Activated CD4-positive, alpha-beta T cell treated with anti-CD3 and anti-CD28 coated beads, Interleukin-10, Interleukin-2, amounts not matched to agents 100 ng/mL and 50 ng/mL, durations not matched to agents 16 hours and 8 hours (primary cell): ENCODE measurements at places on chromosomes 1 and 21.

DNA sequence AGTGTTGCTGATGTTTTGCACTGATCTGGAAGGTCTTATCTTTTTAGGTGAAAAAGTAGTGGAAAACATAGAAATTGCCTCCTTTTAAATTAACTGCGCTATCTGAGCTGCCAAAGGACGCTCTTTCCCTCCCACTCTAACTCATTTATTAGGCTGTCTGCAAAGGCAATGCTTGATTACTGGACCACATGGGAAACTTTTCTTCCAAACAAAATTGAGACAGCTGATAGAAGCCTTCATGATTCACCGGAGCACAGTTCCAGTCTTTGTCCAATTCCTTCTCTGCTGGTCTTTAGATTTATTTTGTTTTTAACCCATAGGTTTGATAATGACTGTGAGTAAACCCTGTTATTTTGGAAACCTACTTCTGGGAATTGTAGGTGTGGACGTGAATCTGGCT is 93.0 kb upstream of the RAVER2 start:
- no peak for DNase-seq

DNA sequence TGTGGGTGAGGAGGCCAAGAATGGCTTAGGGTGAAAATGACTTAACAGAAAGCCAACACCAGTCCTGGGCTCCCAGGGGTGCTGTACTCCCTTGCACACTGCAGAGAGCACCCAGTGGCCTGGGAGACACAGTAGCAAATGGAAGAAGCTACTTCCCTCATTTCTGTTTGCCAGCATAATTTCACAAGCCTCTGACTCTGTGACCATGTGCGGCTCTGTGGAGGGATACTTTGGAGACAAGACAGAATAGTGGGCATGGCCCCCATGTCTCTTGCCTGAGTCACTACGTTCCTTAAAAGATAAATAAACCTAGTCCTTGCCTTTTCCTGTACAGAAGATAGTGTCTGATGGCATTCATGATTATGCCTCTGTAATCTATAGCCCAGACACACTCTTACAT is 38.1 kb downstream of the TRIM62 start:
- no peak for DNase-seq

DNA sequence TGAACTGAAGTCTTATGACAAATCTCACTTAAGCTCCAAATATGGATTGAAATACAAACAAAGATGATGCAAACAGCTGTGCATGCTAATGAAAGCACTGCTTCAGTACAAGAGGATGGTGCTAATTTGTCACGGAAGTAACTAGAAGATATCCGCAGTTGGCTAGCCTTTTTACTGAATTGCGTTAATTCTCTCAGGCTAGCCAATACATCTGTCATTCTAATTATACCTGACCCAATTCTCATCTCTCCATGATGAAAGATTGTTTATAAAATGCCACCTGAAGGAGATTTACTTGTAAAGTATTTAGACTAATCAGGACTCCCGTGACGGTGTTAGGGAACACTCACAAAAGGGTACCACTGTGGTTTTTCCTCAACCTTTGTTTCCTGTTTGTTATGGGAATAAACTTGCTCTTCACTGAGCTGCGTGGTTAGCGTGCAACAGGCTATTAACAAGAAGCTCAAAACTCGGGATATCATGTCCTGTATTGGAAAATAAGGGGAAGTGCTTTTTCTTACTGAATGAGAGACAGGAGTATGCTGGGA is 162.5 kb downstream of the APP start:
- no peak for DNase-seq

DNA sequence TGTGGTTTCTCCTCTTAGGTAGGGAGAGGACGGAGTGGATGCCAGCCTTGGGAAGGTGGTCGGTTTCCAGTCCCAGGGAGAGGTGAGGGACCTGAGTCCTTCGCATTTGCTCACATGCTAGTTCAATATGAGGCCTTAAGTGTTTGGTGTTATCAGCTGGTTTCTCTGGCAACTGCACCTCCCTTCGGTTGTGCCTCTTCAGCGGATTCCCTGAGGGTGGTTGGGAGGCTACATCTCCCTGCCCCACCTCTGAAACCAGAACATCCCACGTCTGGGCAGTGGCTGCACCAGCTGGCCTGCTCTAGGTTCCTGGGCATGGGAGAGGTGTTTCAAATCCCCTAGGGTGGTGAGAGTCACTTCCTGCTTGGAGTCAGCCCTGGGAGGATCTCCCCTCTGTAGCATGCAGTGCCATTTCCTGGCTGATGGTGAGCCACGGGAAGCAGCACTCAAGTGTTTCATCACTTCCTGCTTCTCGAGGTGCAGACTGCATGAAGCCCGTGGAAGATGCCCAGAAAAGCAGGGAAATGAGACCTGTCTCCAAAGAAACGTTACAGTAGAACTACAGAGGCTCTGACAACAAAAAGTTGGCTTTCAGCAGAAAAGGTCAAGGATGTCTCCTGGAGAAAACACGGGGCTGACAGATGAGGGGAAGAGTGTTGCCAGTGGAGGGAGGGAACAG is 4.5 kb downstream of the TMEM125 start:
- peak; percentile 69 for DNase-seq

DNA sequence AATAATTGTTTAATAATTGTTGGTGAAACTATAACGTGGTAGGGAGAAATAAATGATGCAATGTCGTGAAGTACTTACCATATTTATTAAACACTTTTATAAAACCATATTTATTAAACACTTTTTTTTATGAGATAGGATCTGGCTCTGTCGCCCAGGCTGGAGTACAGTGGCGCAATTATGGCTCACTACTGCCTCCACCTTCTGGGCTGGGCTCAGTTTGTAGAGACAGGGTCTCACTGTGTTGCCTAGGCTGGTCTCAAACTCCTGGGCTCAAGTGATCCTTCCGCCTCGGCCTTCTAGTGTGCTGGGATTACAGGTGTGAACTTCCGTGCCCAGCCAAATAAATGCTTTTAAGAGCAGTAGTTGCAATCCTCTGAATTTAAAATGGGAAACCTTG is 76.0 kb upstream of the PGD start:
- DNase-seq: no peak

GRCh38 chr1:77121503-77121902 is 97.7 kb downstream of the PIGK start:
- DNase-seq: no peak

DNA sequence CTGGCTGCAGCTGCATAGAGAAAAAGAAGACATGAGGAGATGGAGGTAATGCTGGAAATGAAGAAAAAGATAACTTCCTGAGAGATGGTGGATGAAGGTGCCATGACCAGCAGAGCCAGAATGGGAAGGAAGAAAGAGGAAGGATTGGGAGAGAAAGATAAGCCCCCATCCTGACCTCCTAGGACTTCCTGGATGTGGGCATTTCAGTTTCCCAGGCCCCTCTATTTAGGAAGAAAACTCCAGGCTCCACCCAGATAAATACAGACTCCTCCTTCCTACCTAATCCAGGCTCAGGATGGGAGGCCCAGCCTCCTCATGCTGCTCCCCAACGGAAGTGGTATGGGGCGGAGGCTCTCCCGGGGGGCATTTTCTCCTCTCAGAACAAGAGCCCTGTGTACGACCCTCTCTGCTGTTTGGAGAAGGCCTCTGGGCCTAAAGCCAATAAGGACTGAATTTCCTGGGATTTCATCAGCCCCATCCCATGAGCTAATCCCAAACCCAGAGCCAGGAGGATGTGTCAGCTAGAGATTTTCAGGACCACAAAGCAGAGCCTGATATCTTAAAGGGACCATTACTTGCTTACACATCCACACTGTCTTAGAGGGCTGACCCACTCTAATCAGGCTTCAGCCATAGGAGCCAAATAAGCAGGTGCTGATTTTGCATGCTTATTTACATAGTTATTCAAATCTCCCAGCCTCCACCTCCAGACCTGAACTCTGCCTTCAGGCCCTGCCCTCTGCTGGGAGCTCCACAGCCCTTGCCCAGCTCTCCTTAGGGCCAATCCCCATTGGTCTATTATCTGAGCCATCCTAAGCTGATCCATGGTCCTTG is 5.1 kb upstream of the ARHGEF2 start:
- no peak for DNase-seq

GRCh38 chr1:228123505-228123904 is 14.4 kb upstream of the MRPL55 start:
- no peak for DNase-seq

- DNase-seq: no peak
These were observed 46.5 kb downstream of the LUZP1 start for GRCh38 chr1:23122023-23122748.

DNA sequence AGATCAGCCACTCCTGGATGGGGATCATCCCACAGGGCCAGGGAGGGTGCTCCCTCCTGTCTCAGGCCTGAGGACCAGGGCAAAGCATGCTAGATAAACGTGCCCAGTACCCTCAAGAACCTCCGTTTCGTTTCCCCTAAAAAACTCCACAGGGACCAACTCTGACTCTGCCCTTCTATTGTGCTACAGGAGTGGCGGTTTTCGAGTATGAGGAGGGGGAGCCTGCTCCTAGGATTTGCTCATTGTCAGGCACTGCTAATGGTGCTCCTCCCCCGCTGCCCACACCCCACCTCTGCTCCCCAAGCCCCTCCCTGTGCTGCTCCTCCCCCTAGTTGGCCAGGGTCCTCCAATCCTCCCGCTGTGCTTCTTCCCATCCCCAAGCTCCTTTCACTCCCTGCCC is 32.0 kb downstream of the PGBD5 start:
- DNase-seq: no peak

DNA sequence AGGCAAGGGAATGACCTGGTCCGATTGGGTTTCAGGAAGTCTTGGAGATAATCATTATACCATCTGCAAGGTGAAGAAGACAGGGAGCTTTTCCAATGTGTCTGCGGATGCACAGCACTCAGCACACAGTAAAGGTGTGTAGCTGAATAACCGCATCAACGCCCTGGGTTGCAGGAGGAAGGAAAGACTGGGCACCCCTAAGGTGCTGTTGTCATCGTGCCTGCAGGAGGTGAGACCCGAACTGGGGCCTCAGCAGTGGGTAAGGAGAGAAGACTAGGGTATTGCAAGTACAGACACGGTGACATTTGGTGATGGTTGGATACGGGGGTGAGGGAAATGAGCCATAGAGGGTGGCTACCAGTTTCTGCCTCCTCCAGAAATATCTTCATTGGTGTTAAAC is 1.1 kb upstream of the TRIM62 start:
- DNase-seq: no peak

GRCh38 chr1:48469616-48470480 is 2.2 kb downstream of the SPATA6 start:
- DNase-seq: no peak

- DNase-seq: no peak
These were observed 351.3 kb downstream of the RRAGC start for GRCh38 chr1:38508232-38508631.

DNA sequence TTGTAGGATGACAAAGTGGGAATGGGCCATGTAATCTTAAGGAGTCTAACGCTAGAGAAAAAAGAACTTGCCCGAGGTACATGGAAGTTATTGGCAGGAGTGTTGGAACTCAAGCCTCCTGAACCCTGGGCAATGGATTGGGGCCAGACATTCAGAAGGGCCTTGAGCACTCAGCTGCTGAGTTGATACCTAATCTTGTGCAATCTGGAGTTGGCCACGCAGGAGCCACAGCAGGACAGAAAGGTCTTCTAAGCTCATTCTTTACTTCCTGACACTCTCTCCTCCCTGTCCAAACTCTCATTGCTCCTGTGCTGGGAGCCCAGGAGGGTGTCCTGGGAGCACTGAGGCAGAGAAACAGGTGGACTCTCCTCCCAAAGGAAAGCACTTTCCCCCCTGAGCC is 25.1 kb upstream of the CSF1 start:
- no peak for DNase-seq

- no peak for DNase-seq
These were observed 59.0 kb upstream of the EDEM3 start for GRCh38 chr1:184813528-184814089.

DNA sequence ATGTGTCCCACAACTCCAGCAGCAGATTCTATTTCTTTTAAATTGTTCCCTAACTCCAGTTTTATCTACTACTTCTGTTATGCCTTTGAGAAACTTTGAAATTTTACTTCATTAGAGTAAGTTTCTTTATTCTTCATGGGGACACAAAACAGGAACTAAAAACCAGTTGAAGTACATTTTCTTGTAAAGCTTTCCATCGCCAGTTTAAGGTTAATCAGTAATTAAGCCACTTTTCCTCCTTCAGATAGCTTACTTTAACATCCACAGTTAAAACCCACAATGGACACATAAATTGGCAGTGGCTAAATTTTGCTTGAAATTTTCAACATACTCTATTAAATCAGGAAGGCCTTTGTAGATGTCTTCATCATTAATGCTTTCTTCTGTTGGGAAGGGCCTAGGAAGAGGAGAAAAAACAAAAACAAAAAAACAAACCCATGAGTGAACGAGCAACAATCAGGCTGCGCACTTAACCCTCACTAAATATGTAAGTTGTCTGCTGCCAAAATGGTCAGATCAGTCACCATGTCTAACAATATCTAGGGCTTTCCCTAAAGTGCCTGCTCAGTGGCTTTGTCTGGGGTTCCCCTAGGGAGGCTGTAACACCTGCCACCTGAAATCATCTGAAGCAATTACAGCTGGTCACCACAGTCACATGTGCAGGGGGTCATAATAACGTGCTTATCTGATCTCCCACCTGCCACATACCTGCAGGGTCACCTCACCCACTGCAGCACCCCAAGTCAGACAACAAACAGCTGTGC is 187.9 kb downstream of the VAV3 start:
- no peak for DNase-seq

GRCh38 chr1:110250749-110251148 is 40.6 kb downstream of the KCNC4 start:
- DNase-seq: no peak

- DNase-seq: no peak
These were observed 76.2 kb downstream of the BRINP2 start for GRCh38 chr1:177246710-177247580.

GRCh38 chr1:172793823-172794222 is 134.9 kb downstream of the FASLG start:
- DNase-seq: no peak

DNA sequence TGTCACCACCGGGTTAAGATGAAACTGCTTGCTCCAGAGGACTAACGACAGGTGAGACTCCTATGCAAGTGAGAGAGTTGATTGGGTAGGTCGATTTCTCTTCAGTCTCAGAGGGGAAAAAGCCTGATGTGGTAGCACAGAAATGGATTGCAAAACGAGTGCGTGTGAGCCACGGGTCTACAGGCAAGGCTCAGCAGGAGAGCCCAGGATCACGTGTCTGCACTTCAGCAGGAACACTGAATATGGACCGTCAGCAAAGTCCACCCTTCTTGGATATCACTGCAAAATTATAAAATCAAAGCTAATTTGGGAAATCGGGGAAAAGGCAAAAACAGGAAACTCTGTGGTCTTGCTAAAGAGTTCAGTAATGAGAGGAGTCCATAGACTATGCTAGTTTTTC is 107.7 kb upstream of the ZNF648 start:
- DNase-seq: no peak

- DNase-seq: no peak
These were observed 262.5 kb downstream of the GRIK1 start for GRCh38 chr21:29677326-29677725.

- DNase-seq: no peak
These were observed 450.8 kb downstream of the USP25 start for GRCh38 chr21:16180614-16181013.

GRCh38 chr21:39900911-39901310 is 33.7 kb downstream of the PCP4 start:
- DNase-seq: no peak

DNA sequence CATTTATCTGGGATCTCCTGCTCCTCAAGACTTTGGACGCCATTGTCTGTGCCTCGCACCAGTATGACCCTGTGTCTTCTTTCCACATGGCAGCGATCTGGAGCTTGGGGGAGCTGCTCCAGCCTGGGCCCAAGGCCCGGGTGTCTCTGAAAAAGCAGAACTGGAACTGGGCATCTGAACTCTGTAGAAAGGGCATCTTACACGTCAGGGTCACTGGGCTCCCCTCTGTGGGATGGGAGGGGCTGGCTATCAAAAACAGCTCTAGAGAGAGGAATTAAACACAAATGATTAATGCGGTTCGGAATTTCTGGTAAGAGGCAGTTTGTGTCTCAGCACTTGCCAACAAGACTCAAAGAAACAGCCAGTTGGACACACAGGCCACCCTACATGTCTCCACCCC is 16.1 kb downstream of the FCRL1 start:
- DNase-seq: no peak
